ENCODE measurements at places on chromosomes 7 and 10.

- no peak for DNase-seq
Observed at GRCh38 chr10:90998733-90999511, 78.0 kb upstream of the ANKRD1 start.

GRCh38 chr10:102781921-102782557 is 38.3 kb downstream of the WBP1L start:
- DNase-seq: no peak

DNA sequence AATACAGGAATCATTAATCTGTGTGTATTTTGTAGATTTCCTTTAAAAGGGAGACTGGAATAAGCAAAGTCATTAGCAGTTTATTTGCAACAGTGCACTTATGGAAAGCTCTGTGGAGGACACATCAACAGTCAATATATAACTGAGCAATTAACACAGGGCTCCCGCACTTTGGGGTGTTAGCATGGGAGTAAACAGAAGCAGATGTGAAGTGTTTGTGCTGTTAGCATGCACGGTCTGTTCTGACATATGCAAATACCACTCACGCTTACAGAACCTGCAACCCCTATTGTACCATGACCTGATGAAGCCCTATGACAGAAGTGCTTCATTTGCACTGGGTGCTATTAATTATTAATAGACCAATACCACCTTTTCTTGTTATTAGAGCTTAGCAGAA is 118.9 kb downstream of the PPP1R3A start:
- no peak for DNase-seq

- DNase-seq: no peak
Observed at GRCh38 chr10:50397312-50398140, 146.2 kb upstream of the ASAH2 start.

- DNase-seq: no peak
Observed at GRCh38 chr10:118107541-118107940, 60.8 kb upstream of the RAB11FIP2 start.

DNA sequence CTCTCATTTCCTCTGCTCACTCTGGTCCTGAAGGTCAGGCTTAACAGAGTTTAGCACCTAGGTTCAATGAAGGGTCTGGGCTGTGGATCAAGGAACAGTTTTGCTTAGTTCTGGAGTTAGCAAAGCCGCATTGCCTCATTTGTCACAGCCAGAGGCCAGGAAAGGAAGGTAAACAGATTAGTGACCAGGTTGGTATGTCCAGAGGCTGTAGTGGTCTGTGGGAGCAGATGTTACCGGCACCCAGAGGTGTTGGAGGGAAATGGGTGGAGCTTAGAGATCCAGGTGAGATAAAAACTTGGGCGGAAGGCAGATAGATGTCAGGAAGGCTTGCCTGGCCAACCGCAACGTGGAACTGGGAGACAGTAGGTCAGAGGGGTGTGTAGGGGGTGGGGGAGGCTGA is 36.6 kb upstream of the ZMIZ2 start:
- DNase-seq: no peak

GRCh38 chr10:42428534-42428933 is 209.8 kb downstream of the ZNF33B start:
- no peak for DNase-seq

DNA sequence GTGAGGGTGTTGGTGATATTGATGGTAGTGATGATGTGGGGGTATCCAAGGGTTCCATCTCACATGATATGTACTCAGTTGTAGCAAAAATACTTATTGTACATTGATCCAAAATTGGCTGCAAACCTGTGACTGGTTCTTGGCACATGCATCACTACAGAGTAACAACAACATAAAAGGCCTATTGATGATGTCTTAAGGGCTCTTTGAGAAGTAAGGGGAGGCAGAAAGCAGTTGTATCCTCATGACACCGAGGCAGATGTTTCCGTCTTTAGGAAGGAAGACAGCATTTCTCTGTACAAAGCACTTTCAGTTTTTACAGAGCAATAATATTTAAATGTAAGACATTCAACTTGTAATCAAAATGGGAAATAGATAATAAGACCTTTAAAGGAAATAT is 34.5 kb downstream of the NRG3 start:
- no peak for DNase-seq

DNA sequence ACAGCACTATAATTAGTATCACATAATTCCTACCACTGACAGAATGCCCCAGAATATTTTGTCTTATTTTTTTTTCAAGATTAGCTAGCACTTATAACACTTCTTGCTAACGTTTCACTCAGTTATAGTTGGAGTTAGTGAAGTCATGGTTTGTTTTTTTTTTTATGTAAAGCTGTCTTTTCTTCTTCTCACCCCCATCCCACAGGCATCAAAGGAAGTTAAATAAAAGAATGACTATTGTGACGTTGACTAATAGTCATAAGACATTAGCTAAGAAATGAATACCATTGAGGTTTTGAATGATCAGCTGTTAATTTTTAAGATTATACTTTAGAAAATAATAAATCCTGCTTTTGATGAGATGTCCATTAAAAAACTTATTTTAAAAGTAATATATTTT is 498.3 kb downstream of the GFRA1 start:
- no peak for DNase-seq

GRCh38 chr10:120749072-120749471 is 102.1 kb upstream of the WDR11 start:
- no peak for DNase-seq

DNA sequence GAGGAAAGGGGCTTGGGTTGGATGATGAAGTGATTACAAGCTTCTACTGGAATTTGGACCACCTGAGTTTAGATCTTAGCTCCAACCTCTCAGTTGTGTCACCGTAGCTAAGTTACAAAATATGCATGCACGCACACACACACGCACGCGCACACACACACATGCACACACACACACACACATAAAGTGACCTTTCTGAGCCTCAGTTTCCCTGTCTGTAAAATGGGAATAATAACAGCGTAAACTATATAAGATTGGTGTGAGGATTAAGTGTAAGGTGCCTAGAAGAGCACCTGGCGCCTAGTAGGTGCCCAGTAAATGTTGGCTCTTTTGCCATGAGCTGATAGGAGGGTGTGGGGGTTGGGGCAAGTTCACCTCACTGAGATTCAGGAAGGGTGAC is 12.6 kb upstream of the AQP1 start:
- DNase-seq: no peak

DNA sequence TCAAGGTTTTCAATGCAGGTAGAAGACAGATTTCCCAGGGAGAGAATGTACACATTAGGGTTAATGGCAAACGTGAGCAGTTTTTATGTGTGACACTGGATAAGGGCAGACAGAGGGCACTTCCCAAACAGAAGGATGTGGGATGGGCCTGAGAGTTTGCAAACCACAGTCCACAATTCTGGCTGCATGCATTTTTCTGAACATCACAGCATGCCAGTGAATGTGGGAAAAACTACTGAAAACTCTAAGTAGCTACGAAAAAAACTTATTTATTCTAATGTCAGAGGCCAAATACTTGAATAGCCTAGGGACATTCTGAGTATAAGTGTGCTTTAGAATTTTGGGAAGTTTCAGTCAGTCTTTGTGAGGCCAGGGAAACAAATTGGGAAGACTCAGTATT is 145.9 kb downstream of the NRCAM start:
- no peak for DNase-seq

- no peak for DNase-seq
Observed at GRCh38 chr7:57399251-57399940, 50.6 kb upstream of the ZNF716 start.

DNA sequence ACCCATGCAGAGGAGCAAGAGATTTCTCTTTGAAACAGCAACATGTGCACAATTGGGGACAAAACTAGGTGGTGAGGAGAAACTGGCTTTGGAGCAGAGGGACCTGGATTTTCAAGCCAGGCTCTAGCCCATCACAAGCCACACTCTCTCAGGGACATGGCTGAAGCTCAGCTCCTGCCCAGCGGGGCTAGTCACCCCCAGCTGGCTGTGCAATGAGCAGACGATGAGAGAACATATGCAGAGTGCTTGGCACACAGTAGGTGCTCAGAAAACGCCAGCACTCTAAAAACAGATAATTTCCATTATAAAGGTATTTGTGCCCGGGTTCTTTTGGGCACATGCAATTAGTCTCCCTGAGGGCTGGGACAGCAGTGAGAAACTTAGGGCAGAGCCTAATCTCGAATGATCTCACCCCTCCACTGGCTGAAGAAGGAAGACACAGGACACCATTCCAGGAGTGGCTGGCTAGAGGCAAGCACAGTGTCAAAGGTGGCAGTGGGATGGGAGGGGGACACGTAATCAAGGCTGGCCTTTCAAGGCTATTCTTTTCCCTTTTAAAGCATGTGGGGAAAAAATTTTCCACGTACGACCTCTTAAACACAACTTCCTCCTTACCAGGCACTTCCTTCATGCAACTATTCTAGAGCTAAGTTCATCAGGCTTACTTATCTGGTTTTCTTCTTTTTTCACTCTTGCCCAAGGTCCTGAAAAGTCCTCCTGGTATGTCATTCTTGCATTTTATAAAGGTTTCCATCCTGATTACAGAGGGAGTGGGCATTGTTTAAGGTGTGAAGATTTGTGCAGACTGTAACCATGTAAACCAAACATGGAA is 15.1 kb downstream of the FAM53B start:
- DNase-seq: no peak

DNA sequence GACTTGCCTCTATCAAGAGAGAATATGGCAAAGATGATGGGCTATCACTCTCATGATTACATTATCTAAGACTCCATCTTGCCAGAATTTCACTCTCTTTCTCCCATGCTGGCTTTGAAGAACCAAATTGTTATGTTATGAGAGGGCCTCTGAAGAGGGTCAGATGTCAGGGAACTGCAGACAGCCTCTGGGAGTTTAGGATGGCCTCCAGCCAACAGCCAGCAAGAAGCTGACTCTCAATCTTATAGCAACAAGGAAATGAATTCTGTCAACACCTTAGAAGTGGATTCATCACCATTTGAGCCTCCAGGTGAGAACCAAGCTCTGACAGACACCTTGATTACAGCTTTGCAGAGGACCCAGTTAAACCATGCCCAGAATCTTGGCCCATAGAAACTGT is 33.6 kb downstream of the ZNF22 start:
- DNase-seq: no peak

DNA sequence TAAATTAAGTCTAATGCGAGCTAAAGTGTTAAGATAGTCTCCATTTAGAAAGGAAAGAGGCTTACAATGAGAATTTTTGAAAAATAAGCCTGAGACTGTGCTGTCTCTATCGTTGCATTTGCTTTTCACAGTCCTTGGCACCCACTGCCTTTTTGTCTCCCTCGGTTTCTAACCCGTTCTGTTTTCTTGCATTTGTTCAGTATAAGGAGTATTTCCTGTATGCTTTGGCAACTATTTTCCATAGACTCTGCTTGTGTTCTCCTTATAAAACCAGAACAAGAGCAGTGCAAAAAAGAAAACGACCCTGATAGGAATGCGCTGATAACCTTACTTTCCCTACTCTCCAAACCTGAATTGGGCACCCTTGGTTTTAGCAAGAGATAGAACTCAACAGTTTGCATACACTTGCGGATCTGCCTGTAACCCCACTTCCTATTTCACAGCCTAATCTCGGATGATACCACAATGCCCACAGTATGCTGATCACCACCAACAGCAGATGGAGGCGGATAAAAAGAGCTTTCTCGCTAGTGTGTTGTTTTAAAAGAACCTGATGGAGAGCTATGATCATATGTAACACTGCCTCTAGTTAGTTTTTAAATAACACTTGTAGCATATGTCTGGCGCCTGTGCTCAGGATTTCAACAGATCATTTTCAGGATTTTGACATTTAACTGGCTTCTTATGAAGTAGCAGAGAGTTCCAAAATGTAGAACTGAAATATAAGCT is 1.6 kb upstream of the ARHGAP12 start:
- no peak for DNase-seq

- DNase-seq: no peak
Observed at GRCh38 chr10:114982989-114983388, 45.0 kb downstream of the TRUB1 start.

GRCh38 chr7:131690441-131690840 is 134.0 kb upstream of the PODXL start:
- DNase-seq: no peak

GRCh38 chr7:29343399-29343798 is 148.8 kb downstream of the CHN2 start:
- no peak for DNase-seq

DNA sequence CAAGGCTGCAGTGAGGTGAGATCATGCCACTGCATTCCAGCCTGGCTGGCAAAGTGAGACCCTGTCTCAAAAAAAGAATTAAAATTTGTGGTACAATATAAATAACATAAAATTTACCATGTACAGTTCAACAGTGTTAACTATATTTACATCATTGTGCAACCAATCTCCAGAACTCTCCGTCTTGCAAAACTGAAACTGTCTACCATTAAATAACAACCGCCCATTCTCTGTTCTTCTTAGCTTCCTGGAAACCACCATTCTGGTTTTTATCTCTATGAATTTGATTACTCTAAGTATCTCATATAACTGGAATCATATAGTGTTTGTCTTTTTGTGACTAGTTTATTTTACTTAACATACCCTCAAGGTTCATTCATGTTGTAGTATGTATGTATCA is 167.6 kb downstream of the AUTS2 start:
- no peak for DNase-seq

- no peak for DNase-seq
Observed at GRCh38 chr7:13953368-13953767, 36.1 kb downstream of the ETV1 start.

- DNase-seq: no peak
Observed at GRCh38 chr7:76296743-76297740, 5.4 kb upstream of the HSPB1 start.

DNA sequence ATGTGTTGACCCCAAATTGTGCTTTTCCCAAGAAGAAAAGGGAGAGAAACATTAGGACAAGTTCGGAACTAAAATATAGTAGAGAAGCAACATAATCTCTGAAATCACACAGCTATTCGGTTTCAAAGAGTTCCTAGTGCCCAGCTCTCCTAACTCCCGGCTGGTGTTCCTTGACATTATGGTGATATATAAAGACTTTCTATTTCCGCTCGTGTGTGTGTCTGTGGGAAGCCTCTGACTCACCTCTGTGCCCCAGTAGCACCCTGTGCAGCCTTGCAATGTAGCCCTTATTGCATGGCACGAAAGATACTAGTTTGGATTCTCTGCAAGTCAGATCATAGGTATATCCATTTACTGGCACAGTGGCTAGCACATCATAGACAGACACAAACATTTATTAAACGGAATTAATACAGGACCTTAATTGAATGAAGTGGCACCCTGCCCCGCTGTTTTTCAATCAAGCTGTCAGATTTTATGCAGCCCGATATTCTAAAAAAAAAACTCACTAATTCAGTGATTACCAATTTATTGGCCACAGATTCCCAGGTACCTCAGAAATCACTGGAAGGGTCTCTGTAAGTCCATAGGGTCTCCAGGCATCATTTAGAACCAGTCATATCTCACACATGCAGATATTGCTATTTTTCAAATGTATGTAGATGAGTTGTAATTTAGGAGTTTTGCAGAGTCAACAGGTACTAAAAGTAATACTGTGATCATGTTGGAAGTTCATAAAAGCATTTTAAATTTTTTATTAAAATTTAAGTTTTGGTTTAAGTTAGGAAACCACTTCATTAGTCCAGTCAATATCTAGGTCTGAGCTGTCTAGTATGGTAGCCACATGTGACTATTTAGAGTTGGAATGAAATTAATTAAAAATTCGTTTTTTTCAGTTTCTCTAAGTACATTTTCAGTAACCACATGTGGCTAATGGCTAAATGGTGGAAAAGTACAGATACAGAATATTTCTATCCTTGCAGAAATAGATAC is 43.3 kb downstream of the SFTPD start:
- DNase-seq: no peak

All from activated CD8-positive, alpha-beta memory T cell treated with anti-CD3 and anti-CD28 coated beads for 48 hours (primary cell).